ENCODE measurements at places on chromosomes 7 and 10.

DNA sequence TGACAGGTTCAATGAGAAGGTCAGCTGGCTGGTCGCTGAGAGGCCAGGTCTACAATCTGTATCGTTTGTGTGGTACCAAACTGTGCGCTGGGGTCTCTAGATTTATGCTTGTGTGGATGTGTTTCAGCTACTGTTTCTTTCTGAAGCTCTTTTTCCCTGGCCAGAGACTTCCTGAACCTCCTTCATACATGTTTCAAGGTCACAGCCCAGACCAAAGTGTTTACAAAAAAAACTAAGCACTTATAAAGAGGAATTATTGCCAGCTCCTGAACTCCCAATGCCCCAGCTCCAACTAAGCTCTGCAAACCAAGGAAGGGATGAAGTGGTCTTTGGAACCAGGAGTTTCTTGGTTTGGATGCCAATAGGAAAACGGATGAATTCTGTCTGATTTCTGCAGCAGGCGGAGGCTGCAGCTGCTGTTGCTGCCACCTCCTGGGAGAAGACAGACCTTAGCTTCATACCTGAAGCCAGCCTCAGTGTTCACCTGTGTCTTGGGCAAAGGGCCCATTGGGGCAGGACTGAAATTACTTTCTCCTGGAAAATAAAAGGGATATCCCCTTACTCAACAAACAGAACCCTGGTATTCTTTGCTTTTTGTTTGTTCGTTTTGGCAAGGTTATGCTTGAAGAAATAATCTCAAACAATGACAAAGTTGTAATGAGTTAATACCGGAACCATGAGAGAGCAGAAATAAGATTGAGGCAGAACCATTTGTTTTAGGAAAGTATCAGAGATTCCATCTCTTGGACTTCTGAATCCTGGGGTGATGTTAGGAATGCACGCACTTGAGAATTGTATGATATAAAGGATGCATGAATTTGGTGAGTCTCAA is 24.6 kb upstream of the MKLN1 start:
- no peak for DNase-seq

- DNase-seq = no peak
Observed at GRCh38 chr10:19961076-19962053, 145.1 kb downstream of the PLXDC2 start.

DNA sequence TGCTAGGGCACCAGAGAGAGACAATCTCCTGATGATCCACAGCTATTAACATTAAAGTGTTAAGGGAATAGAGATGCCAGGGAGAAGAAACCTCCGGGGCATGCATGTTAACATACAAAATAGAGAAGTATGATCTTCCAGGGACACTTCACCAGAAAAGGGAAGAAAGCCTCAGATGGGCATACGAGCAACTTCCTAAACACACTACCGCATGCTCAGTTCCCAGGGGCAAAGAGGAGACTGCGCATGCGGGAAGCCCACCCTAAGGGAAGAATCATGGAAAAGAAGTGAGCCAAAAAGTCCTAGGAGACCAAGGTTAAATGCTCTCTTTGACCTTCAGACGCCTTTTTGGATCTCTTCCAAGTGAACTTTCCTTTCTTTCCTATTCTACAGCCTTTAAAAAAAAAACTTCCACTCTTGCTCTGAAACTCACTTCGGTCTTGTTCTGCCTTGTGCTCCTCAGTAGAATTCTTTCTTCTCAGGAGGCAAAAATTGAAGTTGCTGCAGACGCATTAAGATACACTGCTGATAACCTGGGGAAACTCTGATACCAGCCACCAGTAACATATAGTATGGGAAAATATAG is 1211.3 kb downstream of the REEP3 start:
- DNase-seq = no peak

- no peak for DNase-seq
Observed at GRCh38 chr7:124032369-124033094, at the start of gene TMEM229A. TSS of gene TMEM229A (minus strand) at chr7:124033067. CDS start at chr7:124033003, 64 bp downstream.

- DNase-seq = no peak
Observed at GRCh38 chr7:53661645-53662217, 626.3 kb downstream of the POM121L12 start.

- DNase-seq = no peak
Observed at GRCh38 chr7:1151156-1151555, 8.8 kb downstream of the ZFAND2A start.
